ENCODE measurements at places on chromosomes 12 and 14. TPM values are rescaled to one million over a fixed set of nuclear protein-coding genes. Genes with fewer than 3 reads are reported as not detected.

Gene ANKRD33
- total RNA-seq, result not detected

Gene CCDC88C
- total RNA-seq, result 5.9 TPM

Gene TAS2R9
- total RNA-seq, result not detected

Gene SLC25A21
- total RNA-seq, result 1.2 TPM

Gene PLEKHG7
- not detected for total RNA-seq

Gene FLRT2
- 3.0 TPM for total RNA-seq

Gene CLEC7A
- total RNA-seq, result not detected

Gene NKX2-8
- 4.0 TPM for total RNA-seq

Gene PRKCH
- total RNA-seq, result 5.7 TPM

Gene RILPL2
- total RNA-seq, result 1.5 TPM

Gene PFDN5
- 512 TPM for total RNA-seq

Gene RDH16
- total RNA-seq, result 0.15 TPM

Gene NRXN3
- total RNA-seq, result 1.0 TPM

Gene SOX5
- total RNA-seq, result not detected
